ENCODE measurements at places on chromosomes 1 and 21.

DNA sequence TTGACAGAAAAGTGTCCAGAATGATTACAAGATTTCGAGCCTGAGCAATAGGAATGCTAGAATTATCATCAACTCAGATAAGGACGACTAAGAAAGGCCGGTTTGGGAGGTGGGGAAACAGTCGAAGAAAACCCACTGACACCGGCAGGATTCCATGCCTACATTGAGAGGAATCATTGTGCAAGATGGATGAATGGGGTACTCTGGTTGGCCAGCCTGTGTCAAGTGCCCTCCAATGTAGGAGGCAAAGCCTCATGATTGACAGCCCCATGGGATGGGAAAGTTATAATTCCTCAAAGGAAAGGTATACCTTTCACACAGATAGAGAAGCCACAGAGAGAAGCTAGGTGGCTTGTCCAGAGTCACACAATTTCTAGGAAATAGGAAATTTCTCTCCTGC, 153.5 kb upstream of the CTTNBP2NL start:
- DNase-seq: no peak

DNA sequence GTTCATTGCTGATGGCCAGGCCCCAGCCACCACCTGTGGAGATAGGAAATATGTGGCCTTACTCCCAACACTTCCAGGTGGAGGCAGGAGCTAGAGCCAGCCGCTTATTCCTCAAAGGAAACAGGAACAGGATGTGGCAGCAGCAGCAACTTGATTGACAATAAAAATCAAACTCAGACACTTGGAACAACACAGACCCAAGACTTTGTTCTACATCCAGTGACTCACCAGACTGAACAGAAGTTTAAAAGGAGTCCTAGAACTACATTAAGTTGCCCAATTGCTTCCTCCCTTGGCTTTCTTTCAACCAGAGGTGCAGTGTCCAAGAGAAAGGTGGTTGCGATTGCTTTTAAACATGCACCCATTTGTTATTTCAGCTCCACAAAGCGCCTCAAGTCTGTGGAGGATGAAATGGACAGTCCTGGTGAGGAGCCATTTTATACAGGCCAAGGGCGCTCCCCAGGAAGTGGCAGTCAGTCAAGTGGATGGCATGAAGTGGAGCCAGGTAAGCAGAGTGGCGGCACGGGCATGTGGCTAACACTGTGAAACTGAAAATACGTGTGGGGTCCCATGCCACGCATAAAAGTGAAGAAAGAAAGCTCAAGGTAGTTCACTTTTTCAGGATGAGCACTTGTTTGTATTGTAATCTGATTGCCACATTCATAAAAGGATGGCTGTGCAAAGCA, 276.6 kb downstream of the NFIA start:
- no peak for DNase-seq

DNA sequence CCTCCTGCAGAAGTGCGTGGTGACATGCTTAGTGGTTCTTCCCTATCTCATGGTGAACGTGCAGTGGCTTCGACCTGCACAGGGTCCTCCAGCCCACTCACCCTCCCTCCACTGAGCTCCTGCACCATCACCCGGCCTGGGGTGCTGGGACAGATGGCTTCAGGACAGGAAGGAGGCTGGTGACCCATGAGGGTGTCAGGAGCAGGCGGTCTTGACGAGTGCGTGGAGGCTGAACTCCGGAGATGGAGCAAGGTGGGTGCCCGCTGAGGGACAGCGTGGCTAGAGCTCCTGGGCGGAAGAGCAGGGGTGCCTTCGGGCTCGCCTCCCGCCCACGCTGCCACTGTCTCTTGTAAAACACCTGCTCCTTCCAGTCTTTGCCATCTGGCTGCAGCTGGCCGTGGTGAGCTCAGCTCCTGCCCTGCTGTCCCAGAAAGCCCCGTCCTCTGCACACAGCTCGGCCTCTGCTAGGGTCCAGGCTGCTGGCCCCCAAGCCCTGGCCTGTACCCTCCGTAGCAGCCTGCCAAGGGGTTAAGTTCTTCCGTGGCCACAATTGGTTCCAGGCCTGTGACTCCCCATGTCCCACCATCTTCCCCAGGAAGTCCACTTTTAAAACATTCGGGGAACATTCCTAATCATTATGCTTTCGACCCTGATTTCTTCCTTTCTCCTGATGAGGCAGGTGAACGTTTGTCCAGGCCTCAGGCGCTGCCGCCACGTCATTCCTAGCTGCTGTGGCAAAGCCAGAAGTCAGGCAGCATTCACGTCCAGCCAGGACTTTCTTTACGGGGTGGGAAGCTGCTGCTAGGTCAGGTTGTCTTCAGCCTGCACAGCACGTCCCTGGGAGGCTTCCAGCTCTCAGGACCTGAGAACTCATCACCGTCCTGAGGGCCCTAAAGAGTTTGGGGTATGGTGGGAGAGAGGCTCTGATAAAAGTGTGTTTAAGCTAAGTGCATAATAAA, 8.1 kb downstream of the KRTAP10-1 start:
- no peak for DNase-seq

DNA sequence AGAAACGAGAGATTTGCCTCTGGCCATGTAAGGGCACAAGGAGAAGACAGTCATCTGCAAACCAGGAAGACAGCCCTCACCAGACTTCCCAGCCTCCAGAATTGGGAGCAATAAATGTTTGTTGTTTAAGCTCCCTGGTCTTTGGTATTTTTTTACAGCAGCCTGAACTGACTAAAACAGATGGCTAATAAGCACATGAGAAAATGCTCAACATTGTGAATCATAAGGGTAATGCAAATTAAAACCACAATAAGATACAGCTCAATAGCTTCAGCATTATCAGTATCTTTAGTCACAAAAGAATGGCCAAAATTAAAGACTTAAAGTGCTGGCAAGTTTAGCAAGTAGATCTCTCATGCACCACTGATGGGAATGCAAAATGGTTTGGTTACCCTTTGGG, 11.7 kb downstream of the UBE2G2 start:
- no peak for DNase-seq

DNA sequence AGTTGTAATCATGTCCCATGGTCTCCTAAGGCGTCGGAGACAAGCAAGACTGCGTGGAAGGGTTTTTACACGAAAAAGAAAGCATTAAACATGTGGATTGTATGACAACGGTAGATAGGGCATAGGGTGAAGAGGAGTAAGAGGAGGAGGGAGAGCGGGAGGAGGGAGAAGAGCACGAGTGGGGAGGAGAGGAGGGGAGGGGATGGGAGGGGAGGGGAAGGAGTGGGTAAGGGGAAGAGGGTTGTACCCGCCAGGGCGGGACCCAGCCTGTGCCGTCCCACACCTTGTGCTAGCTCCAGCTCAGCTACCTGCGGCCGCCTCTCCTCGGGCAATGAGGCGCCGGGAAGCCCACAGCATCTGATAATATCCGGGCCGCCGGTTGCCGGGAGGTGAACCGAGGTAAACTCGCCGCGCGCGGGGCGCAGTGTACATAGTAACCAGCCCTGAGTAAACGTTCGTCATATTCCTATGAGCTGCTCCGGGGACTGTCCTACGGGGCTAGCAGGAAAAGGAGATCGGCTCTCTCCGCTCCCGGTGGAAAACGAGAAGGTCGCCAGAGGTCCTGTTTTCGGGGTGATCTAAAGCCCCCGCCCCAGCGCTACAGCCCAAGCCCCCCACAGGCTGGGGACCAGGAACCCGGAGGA, 449 bp upstream of the RCAN3 start:
- peak; percentile 53 for DNase-seq

GRCh38 chr1:201456499-201457309, 12.3 kb downstream of the PHLDA3 start:
- peak; percentile 60 for DNase-seq

DNA sequence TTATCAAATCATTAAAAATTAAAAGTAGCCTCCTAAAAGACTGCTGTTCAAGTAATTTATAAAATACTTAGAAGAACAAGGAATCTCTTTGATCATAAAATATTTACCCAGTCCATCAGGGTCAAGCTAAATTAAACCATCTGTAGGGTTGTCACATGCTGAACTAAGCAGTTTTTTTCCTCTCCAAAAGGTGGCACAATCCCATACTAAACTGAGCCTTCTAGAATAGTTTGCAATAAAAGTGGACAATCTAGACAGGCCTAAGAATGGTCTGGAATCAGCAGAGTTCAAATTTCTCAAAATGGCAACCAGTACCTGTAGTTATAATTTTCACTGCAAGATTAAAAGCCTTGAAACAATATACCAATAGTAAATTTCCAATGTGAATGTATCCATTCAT, 194.8 kb downstream of the EIF4G3 start:
- DNase-seq: peak; percentile 55

GRCh38 chr21:14763695-14764064, 217.6 kb upstream of the SAMSN1 start:
- DNase-seq: no peak

- DNase-seq: peak; percentile 9
Observed at GRCh38 chr1:88394958-88395357, 289.1 kb upstream of the PKN2 start.

GRCh38 chr1:236524142-236524894, 536 bp downstream of the LGALS8 start:
- peak; percentile 87 for DNase-seq

- no peak for DNase-seq
Observed at GRCh38 chr1:210413951-210414350, 85.2 kb downstream of the HHAT start.

GRCh38 chr1:45340816-45341466, 701 bp upstream of the MUTYH start:
- no peak for DNase-seq

- DNase-seq: no peak
Observed at GRCh38 chr1:33997127-33998036, 133.5 kb downstream of the HMGB4 start.

GRCh38 chr1:170215072-170215885, 69.5 kb downstream of the NTMT2 start:
- DNase-seq: no peak

DNA sequence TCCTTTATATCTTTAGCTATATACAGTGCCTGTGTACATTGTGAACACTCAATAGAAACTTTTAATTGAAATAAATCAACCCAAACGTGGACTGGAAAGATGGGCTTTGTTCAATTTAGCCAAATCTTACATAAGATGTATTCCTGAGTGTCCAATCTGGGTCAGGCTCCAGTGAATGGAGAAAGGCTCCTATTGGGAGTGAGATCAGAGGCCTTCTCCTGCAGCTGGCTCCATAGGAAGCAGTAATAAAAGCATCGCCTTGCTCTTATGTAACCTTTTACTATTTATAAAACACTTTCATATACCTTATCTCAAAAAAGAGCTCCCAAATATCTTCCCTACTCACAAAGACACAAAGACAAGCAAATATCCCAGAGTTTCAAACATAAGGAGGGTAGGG, 24.9 kb upstream of the RGS16 start:
- DNase-seq: no peak

GRCh38 chr1:71307451-71307850, 226.6 kb upstream of the ZRANB2 start:
- DNase-seq: no peak

DNA sequence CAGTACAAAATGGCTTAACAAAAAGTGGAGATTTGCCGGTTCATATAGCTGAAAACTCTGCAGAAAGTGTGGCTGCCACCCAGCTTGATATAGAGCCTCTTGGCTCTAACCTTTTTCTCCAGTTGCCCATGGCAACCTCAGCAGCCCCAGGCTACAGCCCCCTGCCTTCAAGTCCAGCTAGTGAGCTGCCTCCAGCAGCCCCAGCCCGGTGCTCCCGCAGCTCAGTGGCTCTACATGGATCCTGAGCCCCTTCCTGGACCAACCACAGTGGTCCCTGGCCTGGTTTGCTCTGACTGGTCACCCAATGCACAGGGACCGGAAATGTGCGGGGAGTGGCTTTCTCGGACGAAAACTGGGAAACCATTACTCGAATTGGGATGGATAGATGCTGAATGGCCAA, 13.3 kb upstream of the ATF3 start:
- DNase-seq: no peak

DNA sequence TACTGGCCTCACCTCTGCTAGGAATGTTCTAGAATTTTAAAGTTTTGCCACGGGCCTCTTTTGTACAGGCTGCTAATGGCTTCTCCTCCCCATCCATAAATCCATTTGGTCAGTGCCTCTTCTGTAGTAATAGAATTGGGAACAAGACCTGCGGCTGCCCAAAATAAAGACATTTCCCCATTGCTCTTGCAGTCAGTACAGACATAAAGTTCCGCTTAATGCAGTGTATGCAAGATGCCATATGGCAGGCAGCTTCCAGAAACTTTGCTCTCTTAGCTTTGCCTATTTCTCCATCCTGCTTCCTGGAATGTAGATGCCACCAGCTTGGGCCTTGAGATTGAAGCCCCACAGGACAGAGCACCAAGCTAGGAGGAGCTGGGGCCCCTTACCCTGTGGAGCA, 3.7 kb upstream of the SLC2A5 start:
- DNase-seq: peak; percentile 45

- no peak for DNase-seq
Observed at GRCh38 chr1:150534002-150534401, 15.2 kb upstream of the ADAMTSL4 start.

- no peak for DNase-seq
Observed at GRCh38 chr1:54463259-54464030, 57.3 kb upstream of the SSBP3 start.

GRCh38 chr1:164937291-164937690, 378.3 kb downstream of the PBX1 start:
- no peak for DNase-seq

GRCh38 chr1:214351551-214352277, 70.8 kb downstream of the SMYD2 start:
- no peak for DNase-seq

DNA sequence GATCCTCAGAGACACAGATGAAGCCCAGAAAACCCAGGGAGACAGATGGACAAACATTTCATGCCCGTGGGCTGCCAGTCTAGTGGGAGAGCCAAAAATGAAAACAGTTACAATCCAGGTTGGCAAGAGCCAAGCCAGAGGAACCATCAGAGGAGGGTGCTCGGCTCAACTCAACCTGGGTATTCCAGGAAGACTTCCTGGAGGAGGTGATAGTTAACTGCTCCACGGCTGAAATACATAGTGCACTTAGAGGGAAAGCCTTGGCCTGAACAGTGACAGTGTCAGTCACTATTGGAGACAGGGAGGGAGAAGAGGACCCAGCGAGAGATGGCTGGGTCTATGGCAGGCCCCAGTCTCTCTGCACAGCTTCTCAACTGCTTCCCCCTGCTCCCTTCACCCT, 1.9 kb downstream of the ARHGEF19 start:
- DNase-seq: no peak

DNA sequence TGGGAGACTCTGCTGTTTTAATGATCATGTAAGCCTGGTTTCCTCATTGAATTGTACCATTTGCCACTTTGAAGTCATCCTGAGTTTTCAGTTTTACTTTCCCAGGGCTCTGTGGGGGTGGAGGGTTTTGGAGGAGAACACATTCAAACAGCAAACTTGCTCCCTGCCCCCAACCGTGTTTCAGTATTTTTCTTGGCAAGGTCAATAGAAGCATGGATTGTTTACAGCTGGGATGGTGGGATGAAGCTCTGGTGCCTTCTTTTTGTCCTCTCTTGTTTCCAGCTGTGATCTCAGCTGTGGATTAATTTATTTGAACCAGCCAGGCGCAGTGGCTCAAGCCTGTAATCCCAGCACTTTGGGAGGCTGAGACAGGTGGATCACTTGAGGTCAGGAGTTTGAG, 54.3 kb upstream of the SERBP1 start:
- no peak for DNase-seq

Measured in pons (tissue), 1 donor.